ENCODE measurements at places on chromosomes 11 and 22. TPM values are rescaled to one million over a fixed set of nuclear protein-coding genes. Genes with fewer than 3 reads are reported as not detected.

Gene E2F8
- 6.1 TPM for total RNA-seq

Gene GRM5
- not detected for total RNA-seq

Gene GAL3ST1
- 8.6 TPM for total RNA-seq

Gene PLEKHA7
- 21.4 TPM for total RNA-seq

Gene CARD18
- total RNA-seq, result not detected

Gene SELENOM
- 77.3 TPM for total RNA-seq

Gene UBE4A
- 6.8 TPM for total RNA-seq

Gene ANKK1
- total RNA-seq, result 0.07 TPM

Gene SLC5A1
- total RNA-seq, result not detected

Gene MPPED2
- not detected for total RNA-seq

Gene APOBEC3B
- 30.2 TPM for total RNA-seq

Gene CABP4
- total RNA-seq, result not detected

Gene MIOX
- total RNA-seq, result not detected

Gene LRRN4CL
- 0.07 TPM for total RNA-seq

Gene KCNC1
- 0.07 TPM for total RNA-seq

Gene CLMP
- 26.8 TPM for total RNA-seq

Gene ADAMTS15
- 13.1 TPM for total RNA-seq

Gene BARX2
- not detected for total RNA-seq

Gene FOLR3
- total RNA-seq, result 0.70 TPM

Gene ISX
- total RNA-seq, result not detected

Gene FGF19
- total RNA-seq, result not detected

Gene TMEM151A
- total RNA-seq, result 1.6 TPM

Gene BCO2
- 0.79 TPM for total RNA-seq

Gene LYVE1
- total RNA-seq, result 0.11 TPM

Gene PIH1D2
- total RNA-seq, result 0.84 TPM

Gene USH1C
- total RNA-seq, result 1.5 TPM

Gene LINC01488
- not detected for total RNA-seq

Gene CNTN5
- total RNA-seq, result not detected

Gene ANKRD42
- total RNA-seq, result 10.7 TPM

Measured in A549 treated with RU486 at 1 μM for 4 hours (cell line).